Activated T-cell treated with anti-CD3 and anti-CD28 coated beads for 48 hours (primary cell): ENCODE measurements at places on chromosomes 6 and 20.

DNA sequence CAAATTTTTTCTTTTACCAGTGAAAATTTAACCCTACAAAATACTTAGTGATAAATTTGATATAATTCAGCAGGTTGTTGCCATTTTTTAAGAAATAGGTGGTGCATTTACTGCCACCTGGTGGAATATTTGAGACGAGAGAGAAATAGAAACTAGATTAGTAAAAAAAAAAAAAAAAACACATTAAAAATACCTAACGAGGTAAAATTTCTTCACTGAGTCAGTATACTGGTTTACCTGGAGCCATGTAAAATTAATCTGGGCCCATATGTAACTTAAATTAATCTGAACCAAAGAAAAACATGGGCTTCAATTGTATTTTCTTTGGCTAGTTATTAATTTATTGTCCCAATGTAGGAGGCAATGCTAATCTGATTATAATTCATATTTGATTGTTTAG lies 520.8 kb downstream of the EPM2A start:
- DNase-seq: no peak

GRCh38 chr6:160883999-160884398 lies 107.6 kb upstream of the MAP3K4 start:
- no peak for DNase-seq

- DNase-seq: no peak
Observed at GRCh38 chr6:46626228-46626909, 26.2 kb downstream of the CYP39A1 start.

DNA sequence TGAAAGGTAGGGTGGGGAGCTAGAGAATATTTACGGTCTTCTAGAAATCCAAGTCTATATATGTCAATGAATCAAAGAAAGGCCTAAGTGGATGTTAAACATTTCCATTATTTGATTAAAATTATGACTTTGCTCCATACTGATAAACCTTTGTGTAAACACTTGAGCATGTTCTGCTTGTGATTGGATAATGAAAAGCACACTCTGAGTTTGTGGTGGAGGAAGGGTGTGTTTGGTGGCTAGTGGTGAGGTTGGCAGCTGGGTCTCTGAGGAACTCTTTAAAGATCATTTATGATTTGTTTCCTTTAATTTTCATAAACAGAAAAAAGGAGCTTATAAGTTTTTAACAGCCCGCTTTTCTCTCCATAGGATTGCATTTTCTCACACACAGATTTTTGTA lies 84.7 kb downstream of the RFPL4B start:
- DNase-seq: no peak

DNA sequence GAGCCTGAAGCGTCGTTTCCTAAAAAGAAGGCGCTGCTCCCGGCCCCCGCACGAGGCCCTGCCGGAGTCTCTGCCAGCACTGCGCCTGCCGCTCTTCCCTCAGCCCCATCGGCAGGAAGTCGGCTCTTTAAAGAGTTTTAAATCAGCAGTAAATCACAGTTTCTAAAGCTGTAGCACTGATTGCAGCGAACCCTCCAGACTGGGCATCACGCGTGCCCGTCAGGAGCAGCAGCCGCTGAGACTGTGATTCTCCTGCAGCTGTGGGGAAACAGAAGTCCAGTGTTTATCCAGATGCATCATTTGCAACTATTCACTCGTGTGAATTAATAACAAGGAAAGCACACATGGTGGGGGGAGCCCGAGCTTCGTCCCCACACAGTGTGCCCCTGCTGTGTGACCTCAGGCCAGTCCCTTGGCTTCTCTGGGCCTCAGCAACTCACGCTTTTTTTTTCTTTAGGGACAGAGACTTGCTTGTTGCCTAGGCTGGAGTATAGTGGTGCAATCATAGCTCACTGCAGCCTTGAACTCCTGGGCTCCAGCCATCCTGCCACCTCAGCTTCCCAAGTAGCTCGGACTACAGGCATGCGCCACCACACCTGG lies 28.3 kb downstream of the DLL1 start:
- DNase-seq: no peak

GRCh38 chr6:129641344-129641743 lies 68.6 kb downstream of the ARHGAP18 start:
- DNase-seq: no peak

- no peak for DNase-seq
Observed at GRCh38 chr6:126374372-126374771, 34.5 kb downstream of the CENPW start.

- no peak for DNase-seq
Observed at GRCh38 chr6:125844989-125845388, 54.2 kb downstream of the NCOA7 start.

DNA sequence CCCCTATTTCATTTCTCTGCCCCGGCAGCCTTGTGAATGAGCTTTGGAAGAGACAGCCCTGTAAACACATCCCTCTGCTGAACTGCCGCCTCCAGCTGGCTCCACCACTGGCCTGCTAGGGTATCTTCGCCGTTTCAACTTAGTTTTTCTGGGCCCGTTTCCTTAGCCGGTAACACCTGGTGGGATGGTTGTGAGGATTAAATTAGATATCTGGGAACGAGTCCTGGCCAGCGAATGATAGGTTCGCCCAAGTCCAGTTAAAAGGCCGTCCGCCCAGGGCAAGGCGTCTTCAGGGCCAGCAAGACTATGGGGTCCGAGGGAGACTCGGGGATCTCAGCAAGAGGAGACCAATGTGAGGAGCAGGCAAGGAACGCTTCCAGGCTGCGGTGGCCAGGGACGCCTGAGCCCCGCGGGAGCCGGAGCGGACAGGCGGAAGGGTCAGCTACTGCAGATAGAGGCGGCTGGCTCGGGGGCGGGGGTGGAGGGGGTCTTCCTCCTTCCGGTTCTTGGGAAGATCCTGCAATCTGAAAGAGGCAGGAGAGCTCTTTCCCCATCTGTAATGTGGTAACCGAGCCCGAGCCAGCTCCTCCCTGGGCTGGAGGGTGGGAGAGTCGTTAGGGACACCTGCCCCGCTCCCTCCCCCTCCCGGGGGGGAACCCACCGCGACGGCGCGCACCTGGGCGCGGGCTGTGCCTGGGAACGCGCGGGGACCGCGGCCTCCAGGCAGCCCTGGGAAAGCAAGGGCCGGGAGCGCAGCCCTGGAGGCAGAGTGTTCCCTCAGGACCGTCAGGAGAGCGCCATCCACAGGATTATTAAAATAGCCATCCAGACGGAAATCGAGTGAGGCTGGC lies 4.5 kb upstream of the PTCRA start:
- DNase-seq: no peak

GRCh38 chr6:41527721-41528408 lies 18.3 kb upstream of the FOXP4 start:
- DNase-seq: no peak

- no peak for DNase-seq
Observed at GRCh38 chr6:13116155-13116554, 212.2 kb downstream of the TBC1D7 start.

GRCh38 chr6:90695316-90695715 lies 108.4 kb upstream of the MAP3K7 start:
- DNase-seq: no peak

GRCh38 chr6:16956361-16956760 lies 145.5 kb upstream of the STMND1 start:
- no peak for DNase-seq

DNA sequence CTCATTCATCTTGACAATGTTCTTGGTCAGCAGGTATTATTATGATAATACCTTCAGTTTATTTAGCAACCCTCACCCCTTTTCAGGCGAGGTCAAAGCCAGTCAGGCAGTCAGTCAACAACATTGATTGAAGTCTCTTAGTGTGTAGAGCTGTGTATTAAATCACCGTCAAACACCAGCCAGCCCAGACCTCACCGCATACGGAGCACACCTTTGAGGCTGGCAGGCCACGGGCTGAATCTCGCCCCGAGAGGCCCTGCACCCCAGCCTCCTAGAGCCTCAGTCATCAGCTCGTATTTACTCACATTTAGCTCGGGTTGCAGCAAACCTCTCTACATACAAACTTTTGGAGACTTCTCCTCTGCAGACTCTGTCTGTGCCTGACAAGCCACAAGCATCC lies 36.0 kb upstream of the FOXA2 start:
- no peak for DNase-seq

GRCh38 chr20:25044261-25044560 lies 13.7 kb downstream of the ACSS1 start:
- DNase-seq: no peak
